Endodermal cell (in vitro differentiated cells): ENCODE measurements at places on chromosomes 6 and 20.

GRCh38 chr6:14029605-14030004 lies 88.0 kb upstream of the CD83 start:
- DNase-seq, result no peak

- no peak for DNase-seq
Measured at GRCh38 chr6:127494240-127494767, 24.8 kb downstream of the MTCL3 start.

GRCh38 chr6:13009461-13009860 lies 292.9 kb downstream of the PHACTR1 start:
- DNase-seq, result no peak

- no peak for DNase-seq
Measured at GRCh38 chr6:34729631-34730470, 27.5 kb upstream of the SNRPC start.

- peak; percentile 28 for DNase-seq
Measured at GRCh38 chr6:169862043-169862891, 110.8 kb downstream of the ERMARD start.

DNA sequence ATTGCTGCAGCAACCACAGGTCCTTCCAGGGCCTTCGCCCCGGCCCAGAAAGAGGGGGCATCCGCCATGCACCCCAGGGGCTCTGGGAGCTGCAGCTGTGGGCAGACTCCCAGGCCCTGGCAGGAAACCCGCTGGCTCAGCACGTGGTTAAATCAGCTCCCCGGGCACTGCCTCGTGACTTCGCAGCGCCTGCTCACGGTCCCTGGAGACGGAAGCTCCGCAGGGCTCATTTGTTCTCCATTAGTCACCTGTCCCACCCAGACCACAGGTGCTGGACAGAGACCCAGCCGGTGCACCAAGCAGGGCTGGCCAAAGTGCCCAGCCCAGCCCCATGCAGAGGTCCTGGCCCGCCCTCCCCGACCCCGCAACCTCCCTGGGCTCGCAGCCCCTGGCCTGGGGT lies 14.7 kb downstream of the KCNQ2 start:
- DNase-seq, result no peak

GRCh38 chr6:22892452-22892851 lies 323.1 kb downstream of the HDGFL1 start:
- DNase-seq, result no peak

- no peak for DNase-seq
Measured at GRCh38 chr6:116387374-116387773, 16.6 kb downstream of the DSE start.

DNA sequence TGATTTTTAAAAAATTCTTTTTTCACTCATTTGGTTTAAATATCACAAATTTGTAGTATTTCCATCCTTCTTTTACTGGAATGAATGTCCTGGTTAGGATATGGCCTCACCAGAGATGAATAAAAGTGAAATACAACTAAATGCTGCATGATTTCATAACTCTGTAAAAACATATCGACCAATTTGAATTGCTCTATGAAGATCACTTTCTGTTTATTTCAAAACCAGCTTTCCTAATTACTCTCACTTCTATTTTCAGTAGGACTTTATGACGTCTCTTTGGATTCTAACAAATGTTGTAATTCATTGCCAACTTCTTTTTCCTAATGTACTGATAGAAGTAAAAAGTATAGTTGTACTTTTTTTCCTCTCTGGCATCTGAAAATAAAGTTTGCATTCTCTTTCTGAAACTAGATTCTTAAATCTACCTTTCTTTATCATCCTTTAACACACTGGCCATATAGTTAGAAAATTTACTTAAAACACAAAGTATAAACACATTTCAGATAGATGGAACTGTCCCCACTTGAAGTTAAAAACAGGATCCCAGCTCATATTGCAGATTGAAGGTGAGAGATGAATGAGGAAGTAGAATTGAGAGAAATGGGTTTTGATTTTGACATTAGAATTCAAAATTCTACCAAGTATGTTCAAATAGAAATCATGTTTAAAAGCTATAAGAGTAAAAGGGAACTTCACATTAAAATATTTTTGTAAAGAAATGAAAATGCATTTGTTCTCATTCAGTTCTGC lies 40.3 kb upstream of the IL20RA start:
- DNase-seq, result no peak

DNA sequence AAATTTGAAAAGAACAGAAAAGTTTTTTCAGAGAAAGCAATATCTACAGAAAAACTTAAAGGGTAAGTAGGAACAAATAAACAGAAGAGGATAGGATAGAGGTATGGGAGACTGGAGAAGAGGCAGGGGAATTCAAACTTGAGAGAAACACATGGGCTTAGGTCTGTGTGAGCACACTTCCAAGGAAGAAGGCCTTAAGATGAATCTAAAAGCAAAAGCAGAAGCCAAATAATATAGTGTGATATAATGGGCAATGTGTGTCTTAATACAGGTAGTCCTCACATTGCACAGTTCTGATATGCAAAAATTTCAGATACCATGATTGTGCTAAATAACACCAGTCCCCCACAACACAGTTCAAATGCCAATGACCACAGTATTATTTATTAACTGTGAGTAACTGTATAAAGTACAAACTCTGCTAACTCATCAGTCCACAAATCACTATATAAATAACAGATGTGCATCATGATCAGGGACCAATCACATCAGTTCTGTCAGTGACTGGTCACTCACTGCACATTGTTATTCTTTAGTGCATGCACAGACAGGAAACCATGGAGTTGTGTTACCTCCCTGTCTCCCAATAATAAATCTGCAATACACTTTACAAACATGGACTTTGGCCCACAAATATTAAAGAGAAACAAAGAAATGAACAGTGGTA lies 18.6 kb downstream of the SNX14 start:
- no peak for DNase-seq

- DNase-seq, result no peak
Measured at GRCh38 chr20:43220612-43221011, 30.9 kb upstream of the PTPRT start.

GRCh38 chr6:125489579-125490285 lies 188.0 kb upstream of the HDDC2 start:
- DNase-seq, result no peak

- peak; percentile 76 for DNase-seq
Measured at GRCh38 chr6:127554435-127555006, 22.5 kb upstream of the C6orf58 start.

- DNase-seq, result no peak
Measured at GRCh38 chr20:57620274-57620990, at the start of gene ZBP1. Gene ZBP1, minus strand, starts transcription at chr20:57620426. Its CDS starts 131 bp downstream, at chr20:57620295.

- DNase-seq, result peak; percentile 65
Measured at GRCh38 chr6:159788753-159789376, 537 bp downstream of the TCP1 start.

GRCh38 chr6:53244958-53245357 lies 96.3 kb upstream of the GCM1 start:
- no peak for DNase-seq

DNA sequence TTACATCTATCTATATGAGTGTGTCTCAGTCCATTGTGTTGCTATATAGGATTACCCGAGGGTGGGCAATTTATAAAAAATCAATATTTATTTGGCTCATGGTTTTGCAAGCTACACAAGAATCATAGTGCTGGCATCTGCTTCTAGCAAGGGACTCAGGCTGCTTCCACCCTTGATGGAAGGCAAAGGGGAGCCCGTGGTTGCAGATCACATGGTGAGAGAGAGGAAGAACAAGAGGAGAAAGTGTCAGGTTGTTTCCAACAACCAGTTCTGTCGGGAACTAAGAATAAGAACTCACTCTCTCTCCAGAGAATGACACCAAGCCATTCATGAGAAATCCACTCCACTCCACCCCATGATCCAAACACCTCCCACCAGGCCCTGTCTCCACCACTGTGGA lies 48.2 kb upstream of the TENT5A start:
- DNase-seq, result no peak

DNA sequence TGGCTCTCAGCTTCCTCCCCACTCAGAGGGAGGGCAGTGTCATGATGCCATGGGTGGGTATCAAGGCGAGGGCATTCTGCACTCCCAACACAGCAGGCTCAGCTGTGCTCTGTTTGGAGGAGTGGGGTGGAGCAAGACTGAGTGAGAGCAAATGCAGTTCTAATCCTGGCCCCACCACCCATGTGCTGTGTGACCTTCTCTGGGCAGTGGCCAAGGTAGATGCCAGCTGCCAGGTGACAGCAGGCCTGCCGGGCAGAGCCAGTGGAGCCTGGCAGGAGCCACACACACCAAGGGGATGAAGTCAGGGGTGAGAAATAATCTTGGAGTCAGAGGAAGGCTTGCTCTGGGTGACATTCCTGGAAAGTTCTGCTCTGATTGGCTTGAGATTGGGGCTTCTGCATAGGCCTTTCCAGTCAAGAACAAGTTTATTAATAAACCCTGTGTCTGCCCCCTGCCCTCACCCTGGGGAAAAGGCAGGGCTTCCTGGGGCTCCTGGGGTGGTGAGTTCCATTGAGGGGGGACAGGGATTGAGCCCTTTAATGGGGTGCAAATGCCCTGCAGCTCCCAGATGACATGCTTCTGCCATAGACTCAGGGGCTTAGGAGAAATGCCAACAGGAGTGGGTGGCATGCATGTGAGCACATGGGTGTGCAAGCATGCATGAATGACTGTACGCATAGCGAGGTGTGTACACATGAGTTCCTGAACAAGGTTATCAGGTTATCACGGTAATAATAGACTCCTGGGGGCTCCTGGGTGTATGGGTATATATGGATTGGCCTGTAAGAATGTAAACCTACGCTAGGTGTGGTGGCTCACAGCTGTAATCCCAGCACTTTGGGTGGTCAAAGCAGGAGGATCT lies 134.2 kb downstream of the MRPL14 start:
- no peak for DNase-seq

- DNase-seq, result peak; percentile 92
Measured at GRCh38 chr20:32535953-32536823, 48.9 kb downstream of the NOL4L start.

DNA sequence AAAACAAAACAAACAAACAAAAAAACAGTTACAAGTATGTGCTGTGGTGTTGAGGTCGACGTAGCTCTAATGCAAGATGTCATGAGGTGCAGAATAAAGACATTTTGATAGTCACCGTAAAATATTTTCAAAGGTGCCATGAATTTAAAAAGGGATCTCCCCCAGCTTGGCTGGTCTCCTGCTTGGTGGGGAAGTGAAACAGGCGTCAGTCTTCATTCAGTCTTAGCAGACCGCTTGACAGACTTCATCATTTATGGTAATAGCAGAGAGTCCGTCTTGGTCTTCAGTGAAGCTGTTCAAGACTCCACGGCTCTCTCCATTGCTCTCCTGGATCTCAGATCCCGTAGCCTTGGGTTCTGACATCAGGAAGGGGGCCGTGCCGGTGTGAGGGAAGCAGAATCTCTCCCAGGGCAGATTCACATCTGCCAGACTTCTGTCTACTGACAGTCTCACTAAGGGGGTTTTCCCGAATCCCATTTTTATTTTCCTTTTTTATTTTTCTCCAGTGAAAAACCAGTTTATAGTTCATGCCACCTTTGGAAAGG lies 1.6 kb downstream of the SLC24A3 start:
- no peak for DNase-seq

DNA sequence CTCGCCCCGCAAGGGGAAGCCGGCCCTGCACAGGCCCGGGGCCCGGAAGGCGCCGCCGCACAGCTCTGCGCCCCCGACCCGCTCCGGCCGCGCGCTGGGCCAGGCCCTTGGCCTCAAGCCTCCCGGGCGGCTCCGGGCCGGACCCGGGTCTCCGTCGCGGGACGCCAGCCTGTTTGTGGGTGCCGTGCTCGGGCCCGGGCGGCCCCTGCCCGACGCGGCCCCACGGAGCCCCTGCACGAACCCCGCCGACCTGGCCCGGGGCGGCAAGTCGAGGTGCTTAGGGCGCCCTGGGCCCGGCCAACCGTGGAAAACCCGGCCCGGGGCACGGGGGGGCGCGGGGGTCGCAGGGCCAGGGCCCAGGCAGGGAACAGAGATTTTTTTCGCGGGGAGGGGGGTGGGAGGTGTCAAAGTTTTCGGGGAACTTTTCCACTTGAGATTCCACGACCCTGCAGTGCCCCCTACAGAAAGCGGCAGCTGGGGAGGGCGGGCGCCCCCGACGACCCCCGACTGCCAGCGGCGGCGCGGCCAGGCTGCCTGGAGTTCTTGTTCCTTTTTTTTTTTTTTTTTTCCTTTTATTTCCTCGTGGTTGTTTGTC lies 805 bp upstream of the STX16 start:
- peak; percentile 75 for DNase-seq

DNA sequence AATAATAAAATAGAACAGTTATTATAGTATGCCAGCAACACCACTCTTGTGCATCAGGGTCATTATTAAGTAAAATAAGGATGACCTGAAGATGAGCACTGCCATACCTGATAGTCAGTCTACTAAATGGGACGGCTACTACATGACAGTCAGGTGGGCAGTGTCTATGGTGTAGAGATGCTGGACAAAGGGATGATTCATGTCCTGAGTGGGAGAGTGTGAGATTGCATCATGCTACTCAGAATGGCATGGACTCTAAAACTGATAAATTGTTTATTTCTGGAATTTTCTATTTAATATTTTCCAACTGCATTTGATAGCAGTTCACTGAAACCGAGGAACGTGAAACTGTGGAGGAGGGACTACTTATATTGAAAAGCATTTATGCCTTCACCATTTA lies 38.8 kb downstream of the SNX9 start:
- DNase-seq, result no peak

DNA sequence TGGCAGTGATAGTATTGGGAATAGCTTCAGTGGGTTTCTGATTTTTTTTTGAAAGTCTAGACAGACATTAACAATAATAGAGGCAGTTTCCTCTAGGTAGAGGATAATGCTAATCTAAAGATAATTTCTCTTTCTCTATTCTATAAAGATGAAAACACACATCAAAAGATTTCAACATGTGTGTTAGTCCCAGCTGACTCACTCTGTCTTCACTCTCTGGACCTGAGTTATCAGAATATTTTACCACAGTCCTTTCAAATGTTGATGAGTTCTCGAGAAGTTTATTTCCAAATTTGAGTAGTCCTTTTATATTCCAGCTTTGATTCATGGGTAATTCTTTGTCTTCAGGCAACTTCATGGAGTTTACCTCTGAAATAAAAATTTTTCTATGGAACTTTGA lies 17.1 kb downstream of the RPRD1B start:
- DNase-seq, result no peak

GRCh38 chr20:10369723-10370090 lies 64.3 kb downstream of the MKKS start:
- no peak for DNase-seq

DNA sequence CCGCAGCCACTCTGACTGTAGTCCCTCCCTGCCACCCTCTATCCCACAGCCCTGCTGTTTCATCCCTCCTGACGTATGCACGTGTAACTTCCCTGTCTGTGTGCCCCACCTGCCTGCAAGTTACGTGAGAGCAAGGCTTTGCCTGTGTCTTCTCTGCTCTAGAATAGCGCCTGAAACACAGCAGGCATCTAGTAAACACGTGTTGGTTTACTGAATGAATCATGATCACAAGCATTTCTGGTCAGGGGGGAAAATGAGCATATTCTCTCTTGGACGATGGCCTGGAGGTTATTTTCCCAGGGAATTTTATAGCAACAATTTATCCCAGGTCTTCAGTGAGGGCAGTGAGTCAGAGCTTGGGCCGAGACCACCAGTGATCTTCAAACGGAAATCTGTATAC lies 38.3 kb downstream of the PSMG4 start:
- DNase-seq, result peak; percentile 22

DNA sequence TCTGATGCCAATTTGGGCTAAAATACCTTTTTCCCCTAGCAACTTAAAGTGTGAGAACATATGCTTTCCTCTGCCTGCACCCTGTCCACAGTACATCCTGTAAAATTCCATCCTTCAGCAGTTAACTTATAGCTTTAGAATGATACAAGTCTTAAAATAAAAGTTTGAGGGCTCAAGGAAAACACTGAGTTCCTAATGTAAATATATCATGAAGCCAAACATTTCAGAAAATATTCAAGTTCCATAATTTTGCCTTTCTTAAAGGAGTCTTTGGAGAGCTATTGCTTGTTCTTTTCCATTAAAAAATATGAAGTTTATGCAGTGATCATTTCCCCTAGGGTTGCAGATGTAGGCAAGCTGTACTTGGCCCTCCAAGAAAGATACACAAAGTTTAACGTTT lies 303.8 kb downstream of the COL12A1 start:
- no peak for DNase-seq
